Lung (tissue), 17 donors: ENCODE measurements at places on chromosomes 3 and 15. TPM values are rescaled to one million over a fixed set of nuclear protein-coding genes. Genes with fewer than 3 reads are reported as not detected.
A peak's percentile ranks its signal among the peaks of the same experiment; 100 is the strongest.

DNA sequence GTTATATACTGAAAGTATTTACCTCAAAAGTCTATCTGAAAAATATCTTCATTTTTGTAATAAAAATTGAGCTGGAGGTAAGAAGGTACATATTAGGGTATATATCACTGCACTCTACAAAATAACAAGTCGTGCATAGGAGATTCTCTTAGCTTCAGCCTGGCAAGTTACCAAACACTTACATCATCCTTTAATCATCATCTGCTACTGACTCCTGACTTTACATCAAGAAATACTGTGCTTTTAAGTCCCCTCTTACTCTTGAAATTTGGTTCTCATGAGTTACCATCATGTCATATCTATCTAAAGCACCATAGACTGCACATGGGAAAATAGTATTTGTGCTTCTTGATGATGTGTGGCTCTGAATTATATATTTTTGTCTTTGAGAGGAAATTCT is 50.8 kb downstream of the LYSMD4 start:
- H3K4me1 ChIP-seq, result peaks cover 1% of the 10 kb centered on the region
- H3K27ac ChIP-seq, result no peak overlapping the region
- peak; percentile 49 for DNase-seq
- H3K4me3 ChIP-seq, result no peak overlapping the region
- no peaks in the 10 kb centered on the region for H3K27me3 ChIP-seq

Gene FBXO40
- total RNA-seq, result 0.06 TPM

DNA sequence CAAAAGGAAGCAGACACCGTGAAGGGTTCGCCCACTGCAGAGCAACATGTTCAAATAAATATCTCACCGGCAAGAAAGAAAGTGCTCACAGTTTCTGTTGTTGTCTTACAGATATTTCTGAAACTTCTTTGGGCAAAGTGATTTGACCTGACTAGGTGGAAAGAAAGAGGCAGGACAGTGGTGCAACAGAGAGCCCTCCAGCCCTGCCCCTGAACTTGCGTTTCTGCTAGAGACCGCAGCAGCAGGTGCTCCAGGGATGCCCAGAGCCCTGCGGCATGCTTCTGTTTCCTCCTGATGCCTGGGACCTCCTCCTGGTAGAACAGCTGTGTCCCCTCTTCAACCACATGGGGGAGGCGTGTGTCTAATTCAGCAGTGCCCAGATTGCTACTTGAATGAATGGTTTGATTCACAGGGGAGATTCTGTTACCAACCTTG is 123.4 kb downstream of the ATP10A start:
- no peak overlapping the region for H3K27ac ChIP-seq
- peak; percentile 44 for DNase-seq
- H3K36me3 ChIP-seq, result peaks cover 3% of the 10 kb centered on the region

GRCh38 chr3:161598639-161599038 is 102.0 kb downstream of the OTOL1 start:
- no peak for DNase-seq
- no peaks in the 10 kb centered on the region for H3K4me1 ChIP-seq
- no peak overlapping the region for H3K4me3 ChIP-seq

DNA sequence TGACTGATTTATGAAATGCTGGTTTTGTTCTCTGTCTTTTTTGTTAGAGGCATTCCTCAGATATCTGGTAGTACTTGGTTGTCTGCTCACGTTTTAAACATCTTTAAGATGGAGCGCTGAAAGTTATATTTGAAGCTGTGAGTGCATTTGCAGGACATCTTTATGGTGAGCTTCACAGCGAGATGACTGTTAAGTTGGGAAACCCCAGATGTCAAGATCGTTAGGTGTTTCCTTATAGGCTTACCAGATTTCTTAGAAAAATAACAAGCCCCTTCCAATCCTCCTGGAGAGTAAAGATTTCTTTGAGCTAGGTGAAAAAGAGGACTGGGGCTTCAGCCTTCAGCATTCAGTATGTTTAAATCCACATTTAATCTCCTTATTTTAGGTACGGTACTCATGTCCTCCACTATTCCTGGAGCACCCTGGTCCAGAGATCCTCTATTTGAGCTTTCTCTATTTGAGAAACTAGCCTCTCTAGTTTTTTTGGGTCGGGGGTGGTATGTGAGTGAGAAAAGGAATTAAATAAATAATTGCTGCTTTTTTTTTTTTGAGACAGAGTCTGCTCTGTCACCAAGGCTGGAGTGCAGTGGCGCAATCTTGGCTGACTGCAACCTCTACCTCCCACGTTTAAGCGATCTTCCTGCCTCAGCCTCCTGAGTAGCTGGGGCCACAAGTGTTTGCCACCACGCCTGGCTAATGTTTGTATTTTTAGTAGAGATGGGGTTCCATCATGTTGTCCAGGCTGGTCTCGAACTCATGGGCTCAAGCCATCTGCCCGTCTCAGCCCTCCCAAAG is 72.3 kb downstream of the ZNF609 start:
- no peak for DNase-seq
- H3K36me3 ChIP-seq, result peaks cover 7% of the 10 kb centered on the region
- no peak overlapping the region for H3K27ac ChIP-seq
- peaks cover 7% of the 10 kb centered on the region for H3K4me1 ChIP-seq

DNA sequence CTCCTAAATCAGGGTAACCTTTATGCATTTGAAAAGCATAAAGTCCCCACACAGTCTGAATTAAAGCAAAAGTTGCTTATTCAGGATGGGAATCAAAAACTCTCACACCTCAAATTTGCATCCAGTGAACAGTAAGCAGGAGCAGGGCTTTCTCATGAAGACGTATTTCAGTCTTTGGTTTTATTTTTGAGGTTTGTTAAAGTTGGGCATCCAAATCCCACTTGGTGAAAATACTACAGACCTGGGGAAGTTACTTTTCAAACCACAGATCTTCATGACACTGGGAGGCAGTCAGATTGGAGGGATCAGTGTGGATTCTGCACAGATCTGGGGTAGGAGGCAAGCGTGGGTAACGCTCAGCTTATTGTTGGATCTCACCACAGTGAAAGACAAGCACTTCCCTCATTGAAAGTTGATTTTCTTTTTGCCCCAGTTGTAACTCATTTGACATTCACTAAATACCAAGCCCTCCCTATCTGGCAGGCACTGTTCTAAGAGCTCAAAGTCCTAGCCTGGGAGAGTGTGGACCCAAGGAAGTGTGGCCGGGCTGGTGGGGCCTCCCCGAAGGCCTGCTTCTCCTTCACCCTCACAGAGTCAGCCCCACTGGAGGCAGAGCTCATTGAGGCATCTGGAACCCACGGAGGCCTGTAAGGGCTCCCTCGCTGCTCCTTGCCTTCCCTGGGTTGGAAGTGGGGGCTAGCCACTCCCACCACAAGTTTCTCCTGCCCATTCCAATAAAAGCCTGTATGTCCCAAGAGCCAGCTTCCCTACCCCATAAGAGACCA is 783 bp upstream of the ISG20 start:
- no peaks in the 10 kb centered on the region for H3K36me3 ChIP-seq
- peaks cover 4% of the 10 kb centered on the region for H3K27me3 ChIP-seq
- peak overlapping the region; percentile 90 for H3K27ac ChIP-seq
- H3K4me1 ChIP-seq, result peaks cover 14% of the 10 kb centered on the region
- H3K4me3 ChIP-seq, result no peak overlapping the region

Gene NR2E3
- total RNA-seq, result 0.80 TPM

GRCh38 chr15:100580414-100580813 is 21.6 kb downstream of the LINS1 start:
- no peaks in the 10 kb centered on the region for H3K36me3 ChIP-seq
- H3K4me1 ChIP-seq, result no peaks in the 10 kb centered on the region
- DNase-seq, result no peak
- no peak overlapping the region for H3K4me3 ChIP-seq

DNA sequence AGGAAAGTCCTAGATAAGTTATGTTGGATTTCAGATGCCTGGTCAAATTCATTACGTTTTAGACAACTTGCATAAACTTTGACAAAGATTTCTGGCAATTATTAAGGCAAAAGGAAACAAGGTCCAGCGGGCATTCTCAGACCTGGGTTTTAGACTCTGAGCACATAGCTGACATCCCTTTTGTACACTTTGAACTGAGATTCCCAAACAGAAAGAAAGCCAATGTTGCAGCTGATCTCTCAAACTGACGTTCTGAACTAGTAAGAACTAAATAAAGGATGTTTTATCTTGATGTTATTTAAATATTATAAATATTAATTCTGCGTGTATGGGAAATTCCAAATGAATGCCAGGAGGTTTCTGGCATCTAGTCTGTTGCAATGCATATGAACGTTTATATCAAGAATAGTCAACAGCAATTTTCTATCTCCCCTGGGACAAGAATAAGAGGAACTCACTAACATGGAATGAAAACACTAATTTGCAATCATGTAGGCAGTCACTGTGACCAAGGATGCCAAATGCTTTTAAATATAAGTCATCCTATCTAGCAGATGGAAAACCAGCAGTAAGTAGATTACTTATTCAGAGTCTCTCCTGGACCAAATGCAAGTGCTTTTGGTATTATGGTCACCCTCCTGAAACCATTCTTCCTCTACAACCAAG is 202.1 kb downstream of the GREM1 start:
- no peak overlapping the region for H3K4me3 ChIP-seq
- H3K27me3 ChIP-seq, result no peaks in the 10 kb centered on the region
- H3K4me1 ChIP-seq, result no peaks in the 10 kb centered on the region
- H3K36me3 ChIP-seq, result no peaks in the 10 kb centered on the region

- DNase-seq, result no peak
- H3K27ac ChIP-seq, result no peak overlapping the region
- H3K27me3 ChIP-seq, result no peaks in the 10 kb centered on the region
- H3K4me3 ChIP-seq, result no peak overlapping the region
- H3K4me1 ChIP-seq, result no peaks in the 10 kb centered on the region
- no peaks in the 10 kb centered on the region for H3K36me3 ChIP-seq
These were observed 204.2 kb downstream of the PDCD6IP start for GRCh38 chr3:34002569-34003100.

DNA sequence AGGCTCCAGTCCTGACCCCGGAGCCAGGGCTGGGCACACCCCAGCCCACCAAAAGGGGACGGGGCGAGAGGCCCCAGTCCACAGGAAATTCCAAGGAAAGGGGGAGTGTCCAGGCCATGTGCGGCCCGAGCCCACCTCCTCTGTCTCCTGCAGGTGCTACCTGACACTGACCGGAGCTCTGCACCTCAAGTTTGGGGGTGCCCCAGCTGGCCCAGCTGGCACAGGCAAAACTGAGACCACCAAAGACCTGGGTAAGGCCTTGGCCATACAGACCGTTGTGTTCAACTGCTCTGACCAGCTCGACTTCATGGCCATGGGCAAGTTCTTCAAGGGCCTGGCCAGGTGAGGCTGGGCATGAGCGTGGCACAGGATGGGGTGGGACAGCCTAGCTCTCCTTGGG is 44.9 kb downstream of the DNAH1 start:
- no peaks in the 10 kb centered on the region for H3K27me3 ChIP-seq
- H3K36me3 ChIP-seq, result no peaks in the 10 kb centered on the region
- no peak for DNase-seq
- no peak overlapping the region for H3K4me3 ChIP-seq
- H3K27ac ChIP-seq, result no peak overlapping the region

Gene CCDC54
- total RNA-seq, result not detected

Gene WDR82
- total RNA-seq, result 61.0 TPM

DNA sequence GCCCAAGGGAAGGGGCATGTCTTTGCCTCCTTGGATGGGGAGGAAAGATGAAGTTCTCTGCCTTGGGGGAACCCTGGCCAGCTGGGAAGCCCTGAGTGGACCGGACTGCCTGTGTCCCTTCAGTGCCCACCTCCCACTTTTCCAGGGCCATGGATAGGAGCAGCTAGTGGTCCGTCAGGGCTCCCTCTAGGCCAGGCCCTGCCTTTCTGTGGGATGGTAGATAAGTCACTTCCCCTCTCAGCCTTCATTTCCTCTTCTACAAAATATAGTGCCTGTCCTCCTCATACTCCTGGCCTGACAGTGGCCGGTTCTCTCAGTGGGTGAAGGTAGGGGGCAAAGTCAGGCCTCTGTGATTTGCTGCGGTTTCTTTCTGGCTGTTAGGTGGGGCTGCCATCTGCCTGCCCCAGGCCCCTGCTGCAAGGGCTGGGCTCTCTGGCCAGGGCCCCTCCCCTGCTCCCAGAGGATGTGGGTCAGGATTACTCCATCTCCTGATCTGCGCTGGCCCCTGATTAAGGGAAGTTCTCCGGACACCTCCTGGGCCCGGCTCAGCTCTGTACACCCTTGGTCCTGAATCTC is 1.4 kb downstream of the PLEKHO2 start:
- peak overlapping the region; percentile 72 for H3K27ac ChIP-seq
- no peak for DNase-seq
- H3K4me3 ChIP-seq, result peak overlapping the region; percentile 86
- no peaks in the 10 kb centered on the region for H3K27me3 ChIP-seq

- H3K27me3 ChIP-seq, result no peaks in the 10 kb centered on the region
- no peaks in the 10 kb centered on the region for H3K36me3 ChIP-seq
- H3K27ac ChIP-seq, result no peak overlapping the region
- no peaks in the 10 kb centered on the region for H3K4me1 ChIP-seq
- DNase-seq, result no peak
These were observed 63.5 kb upstream of the GOLGA8B start for GRCh38 chr15:34646918-34647317.

GRCh38 chr3:42546691-42547213 is 35.0 kb downstream of the SEC22C start:
- H3K4me1 ChIP-seq, result no peaks in the 10 kb centered on the region
- peaks cover 6% of the 10 kb centered on the region for H3K36me3 ChIP-seq
- H3K27me3 ChIP-seq, result no peaks in the 10 kb centered on the region

Gene PLSCR2
- total RNA-seq, result not detected

Gene FBN1
- total RNA-seq, result 170 TPM

DNA sequence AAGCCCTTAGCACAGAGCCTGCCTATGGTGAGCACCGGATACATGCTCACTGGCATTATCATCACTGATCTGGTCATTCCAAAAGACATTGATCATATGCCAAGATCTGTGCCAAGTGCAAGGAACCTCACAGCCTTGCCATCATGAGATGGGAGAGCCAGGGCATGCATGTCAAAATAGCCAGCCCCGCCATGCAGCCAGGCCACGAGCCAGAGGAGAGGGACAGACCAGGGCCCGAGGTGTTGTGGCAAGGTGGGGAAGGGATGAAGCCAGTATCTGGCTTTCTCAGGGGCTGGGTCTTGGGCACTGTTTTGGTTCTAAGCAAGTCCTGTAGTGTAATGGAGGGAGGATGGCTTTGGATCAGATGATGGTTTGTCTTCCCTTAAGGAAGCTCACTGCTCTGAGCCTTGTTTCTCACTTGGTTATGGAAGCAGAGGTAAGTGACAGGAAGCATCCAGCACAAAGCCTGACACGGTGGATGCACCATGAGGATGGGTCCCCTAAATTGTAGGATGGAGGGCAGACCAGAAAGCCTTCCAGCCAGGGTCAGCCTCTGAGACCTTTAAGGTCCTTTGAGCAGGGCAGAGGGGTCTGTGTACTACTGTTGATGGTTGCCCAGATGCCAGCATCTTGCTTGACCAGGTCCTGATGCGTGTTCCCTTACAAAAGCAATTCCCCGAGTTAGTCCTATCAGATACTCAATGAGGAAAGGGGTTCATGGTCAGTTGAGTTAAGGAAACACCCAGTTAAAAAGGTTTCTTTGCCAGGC is 247.7 kb upstream of the TLE3 start:
- H3K4me1 ChIP-seq, result peaks cover 25% of the 10 kb centered on the region
- no peaks in the 10 kb centered on the region for H3K27me3 ChIP-seq
- DNase-seq, result peak; percentile 7
- no peak overlapping the region for H3K4me3 ChIP-seq
- no peaks in the 10 kb centered on the region for H3K36me3 ChIP-seq
- H3K27ac ChIP-seq, result no peak overlapping the region

GRCh38 chr3:71072986-71073385 is 510.5 kb downstream of the FOXP1 start:
- H3K27me3 ChIP-seq, result no peaks in the 10 kb centered on the region
- peaks cover 7% of the 10 kb centered on the region for H3K4me1 ChIP-seq
- H3K4me3 ChIP-seq, result no peak overlapping the region
- DNase-seq, result no peak

GRCh38 chr15:85706779-85707518 is 87.8 kb downstream of the KLHL25 start:
- H3K27ac ChIP-seq, result peak overlapping the region; percentile 85
- peak; percentile 47 for DNase-seq
- no peaks in the 10 kb centered on the region for H3K27me3 ChIP-seq
- peaks cover 47% of the 10 kb centered on the region for H3K4me1 ChIP-seq
- H3K36me3 ChIP-seq, result peaks cover 22% of the 10 kb centered on the region
- no peak overlapping the region for H3K4me3 ChIP-seq
